ENCODE measurements at places on chromosomes 1 and 21. TPM values are rescaled to one million over a fixed set of nuclear protein-coding genes. Genes with fewer than 3 reads are reported as not detected.

DNA sequence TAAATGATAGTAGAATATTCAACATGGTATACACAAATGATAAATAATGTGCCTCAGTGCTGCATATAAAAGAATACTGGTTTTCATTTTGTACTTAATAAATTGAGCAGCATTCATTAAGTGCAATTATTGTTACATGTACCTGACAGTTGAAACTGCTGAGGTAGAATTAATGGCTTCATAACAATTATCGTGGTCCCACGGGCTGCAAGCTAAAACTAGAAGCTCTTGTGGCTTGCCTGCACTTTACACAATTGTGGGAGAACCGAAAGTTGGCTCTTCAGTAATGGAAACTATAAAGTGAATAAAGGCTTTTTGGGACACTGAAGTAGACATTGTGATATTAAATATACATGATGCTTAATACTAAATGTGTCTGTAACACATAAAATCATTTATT is 23.2 kb downstream of the INSL5 start:
- DNase-seq: no peak

GRCh38 chr1:170071378-170071777 is 3.1 kb downstream of the KIFAP3 start:
- no peak for DNase-seq

LRRC71 gene
- total RNA-seq: not detected

KLF17 gene
- total RNA-seq: not detected

HSD3B1 gene
- 0.75 TPM for total RNA-seq

JAM2 gene
- 17.4 TPM for total RNA-seq

DNA sequence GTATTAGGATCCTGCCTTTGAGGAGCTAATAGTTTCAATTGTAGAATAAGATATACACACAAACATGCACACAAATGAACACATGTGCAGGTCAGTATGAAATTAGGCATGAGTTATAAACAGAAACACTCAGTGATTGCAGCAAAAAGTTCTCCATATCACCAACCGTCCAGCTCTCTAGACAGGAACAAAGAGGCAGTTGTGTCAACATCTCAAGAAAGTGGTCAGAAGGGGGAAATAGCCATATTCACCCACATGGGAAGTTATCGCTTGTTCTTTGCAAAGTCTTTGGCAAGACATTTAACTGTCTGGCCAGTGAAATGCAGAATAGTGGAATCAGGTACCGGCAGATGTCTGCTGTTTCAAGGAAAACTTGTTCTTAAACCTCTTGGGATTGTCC is 29.4 kb upstream of the PIGC start:
- DNase-seq: no peak

DNA sequence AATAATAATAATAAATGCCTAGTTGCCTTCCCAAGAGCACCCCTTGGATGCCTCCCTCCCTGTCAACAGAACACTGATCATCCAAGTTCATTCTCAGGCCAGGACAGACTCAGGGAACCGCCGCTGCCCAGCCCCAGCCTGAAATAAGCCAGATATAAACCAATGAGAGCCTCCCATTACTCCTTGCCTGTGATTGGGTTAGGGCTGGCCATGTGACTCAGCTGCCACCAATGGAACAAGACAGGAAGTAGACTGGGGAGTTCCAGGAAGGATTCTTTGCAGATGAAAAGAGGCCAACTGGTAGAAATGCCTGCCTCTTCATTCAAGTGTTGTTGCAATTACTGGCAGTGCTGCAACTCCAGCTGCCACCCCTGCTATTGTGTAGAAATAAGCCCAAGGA is 146.4 kb upstream of the TIAM1 start:
- no peak for DNase-seq

- DNase-seq: no peak
Observed at GRCh38 chr1:242426271-242426905, 98.1 kb downstream of the PLD5 start.

RIMKLA gene
- 2.3 TPM for total RNA-seq

- no peak for DNase-seq
Observed at GRCh38 chr21:42238185-42238934, 19.4 kb downstream of the ABCG1 start.

- no peak for DNase-seq
Observed at GRCh38 chr1:215482079-215482478, 85.0 kb upstream of the KCTD3 start.

- DNase-seq: no peak
Observed at GRCh38 chr1:99811075-99811474, 39.1 kb upstream of the AGL start.

DNA sequence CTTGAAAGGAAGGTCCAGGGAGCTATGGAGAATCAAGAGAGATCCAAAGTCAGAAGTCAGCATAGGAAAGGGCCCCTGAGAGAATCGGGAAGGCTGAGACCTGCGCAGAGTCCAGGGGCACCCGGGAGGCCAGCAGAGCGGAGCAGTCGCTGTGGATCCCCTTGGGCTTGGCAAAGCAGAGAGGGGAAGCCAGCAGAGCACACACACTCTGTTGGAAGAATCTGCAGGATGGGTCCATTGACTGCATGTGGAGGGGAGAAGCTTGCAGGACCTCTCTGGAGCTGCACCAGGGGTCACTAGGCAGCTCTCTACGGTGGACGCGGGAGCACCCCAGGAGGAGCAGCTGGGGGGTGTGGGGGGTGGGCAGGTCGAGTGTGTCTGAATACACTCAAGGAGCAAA is 6.4 kb downstream of the RIPK4 start:
- no peak for DNase-seq

FMO3 gene
- 0.65 TPM for total RNA-seq

EPHA2 gene
- 58.9 TPM for total RNA-seq

- no peak for DNase-seq
Observed at GRCh38 chr1:51303315-51303714, 27.0 kb downstream of the TTC39A start.

DNA sequence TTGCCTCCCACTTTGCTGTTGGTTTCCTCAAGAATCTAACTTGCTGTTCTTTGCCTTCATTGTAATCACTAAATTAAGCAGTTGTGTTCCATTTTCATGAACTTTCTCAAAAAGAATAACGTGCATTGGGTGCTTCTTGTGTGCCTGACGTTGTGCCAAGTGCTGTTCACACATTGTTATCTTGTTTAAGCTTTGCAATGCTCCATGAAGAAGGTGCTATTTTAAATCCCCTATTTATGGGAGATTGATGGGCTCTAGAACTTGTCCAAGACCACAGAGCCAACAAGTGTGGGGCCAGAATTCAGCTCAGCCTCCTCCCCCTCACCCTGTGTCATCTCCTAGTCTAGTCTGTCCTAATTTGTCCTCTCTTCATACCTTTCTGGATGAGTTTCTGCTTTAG is 199.8 kb downstream of the C1orf94 start:
- no peak for DNase-seq

FCAMR gene
- not detected for total RNA-seq

DNA sequence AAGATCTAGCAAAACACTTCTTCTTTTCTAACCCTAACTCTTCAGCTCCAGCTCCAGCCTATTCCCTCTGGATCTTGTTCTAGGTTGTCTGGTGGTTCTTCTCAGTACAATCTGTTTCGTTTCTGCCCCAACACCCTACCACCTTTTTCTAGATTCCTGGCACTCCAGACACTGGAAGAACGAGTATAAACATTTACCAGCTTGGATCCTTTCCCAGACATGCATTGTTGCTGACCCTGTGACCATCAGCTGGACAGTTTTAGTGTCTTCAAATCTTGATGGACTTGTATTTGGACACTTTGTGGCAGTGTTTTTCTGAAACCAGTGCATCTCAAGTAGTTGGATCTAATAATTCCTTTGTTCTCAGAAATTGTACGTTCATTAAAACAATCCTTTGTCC is 30.6 kb upstream of the CACNA1E start:
- no peak for DNase-seq

DNA sequence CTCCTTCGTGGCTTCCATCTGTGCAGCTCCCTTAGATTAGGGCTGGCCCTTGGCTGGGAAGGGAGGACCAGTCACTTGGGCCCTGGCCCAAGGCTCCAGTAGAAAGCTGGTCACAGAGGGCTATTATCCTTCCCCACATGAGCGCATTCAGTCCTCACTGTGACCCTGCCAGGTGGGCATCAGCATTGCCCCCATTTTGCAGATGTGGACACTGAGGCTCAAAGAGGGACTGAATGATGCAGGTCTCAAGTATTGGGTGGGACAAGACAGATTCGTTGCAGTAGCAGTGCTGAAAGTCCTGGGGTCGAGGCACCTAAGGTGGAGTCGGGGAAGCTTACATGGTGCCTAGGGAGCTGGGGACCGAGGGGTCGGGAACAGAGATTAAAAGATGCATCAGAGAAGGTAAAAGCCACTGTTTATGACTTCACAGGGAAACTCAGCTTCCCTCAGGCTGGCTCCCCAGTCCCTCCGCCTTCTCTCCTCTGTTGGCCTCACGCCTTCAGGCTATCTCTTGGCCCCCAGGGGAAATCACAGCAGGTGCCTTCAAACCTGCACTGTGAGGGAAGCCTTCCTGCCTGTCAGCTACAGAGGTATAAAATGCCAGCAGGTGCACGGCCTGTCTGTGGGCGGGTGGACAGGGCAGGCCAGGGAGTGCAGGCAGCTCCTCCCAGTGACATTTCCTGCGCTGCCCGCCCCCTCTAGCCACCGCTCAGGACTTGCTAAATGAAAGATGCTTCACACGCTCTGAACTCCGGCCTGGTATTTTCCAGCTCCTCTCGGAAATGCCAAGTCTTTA is 178.4 kb downstream of the GRIK3 start:
- DNase-seq: no peak

All from ureter (tissue), 1 donor.